ENCODE measurements at places on chromosomes 5 and 9.

GRCh38 chr5:25107853-25108252, 463.1 kb upstream of the CDH10 start:
- no peak for DNase-seq

DNA sequence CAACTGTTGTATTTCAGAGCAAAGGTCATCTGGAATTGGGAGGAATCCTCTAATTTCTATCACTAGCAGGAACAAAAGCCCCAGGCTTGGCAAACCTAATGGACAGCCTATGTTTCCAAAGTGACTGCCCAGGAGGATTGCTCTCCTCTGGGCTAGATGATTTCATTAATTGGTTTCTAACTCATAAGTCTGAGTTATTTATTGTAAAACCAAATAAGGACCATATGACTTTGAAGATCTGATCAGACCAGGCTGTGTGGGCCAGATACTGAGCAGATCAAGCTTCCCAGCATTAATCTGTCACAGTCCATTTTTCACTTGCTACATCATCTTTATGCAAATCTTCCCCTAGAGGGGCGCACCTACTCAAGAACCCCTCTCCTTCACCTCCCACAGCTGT, 125.2 kb downstream of the PRDM6 start:
- DNase-seq, result no peak

GRCh38 chr5:40909264-40909663, at the start of gene C7:
C7 (plus strand) TSS chr5:40909497; CDS start chr5:40909611, 114 bp downstream.
- no peak for DNase-seq

DNA sequence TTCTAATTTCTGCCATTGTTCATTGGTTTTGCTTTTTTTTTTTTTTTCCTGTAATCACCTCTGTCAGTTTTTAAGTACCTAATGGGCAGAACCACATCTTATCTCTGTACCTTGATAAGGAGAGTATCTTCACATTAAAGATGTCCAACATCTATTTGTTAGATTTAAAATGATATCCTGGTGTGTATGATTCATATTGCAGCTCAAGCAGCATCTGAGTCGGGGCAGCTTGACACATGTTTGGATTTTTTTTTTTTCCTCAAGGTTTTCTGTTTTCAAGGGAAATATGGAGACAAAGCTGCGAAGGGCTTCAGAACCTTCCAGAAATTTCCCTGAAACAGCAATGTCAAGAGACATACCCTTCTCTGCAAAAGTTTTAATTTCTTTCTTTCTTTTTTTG, 164.7 kb downstream of the DOCK2 start:
- no peak for DNase-seq

- DNase-seq, result no peak
These were observed 250.2 kb upstream of the PTGER4 start for GRCh38 chr5:40429258-40430100.

Data from stimulated activated CD4-positive, alpha-beta T cell treated with anti-CD3 and anti-CD28 coated beads, Interleukin-12 subunit alpha, Interleukin-12 subunit beta, amount 100 ng/mL, for 48 hours (primary cell).